ENCODE measurements at places on chromosomes 6 and 20. TPM values are rescaled to one million over a fixed set of nuclear protein-coding genes. Genes with fewer than 3 reads are reported as not detected.

Gene ENPP5
- total RNA-seq = 0.12 TPM

Gene PERP
- total RNA-seq = 8.8 TPM

Gene EYA2
- not detected for total RNA-seq

Gene ADGB
- total RNA-seq = not detected

Gene MCM9
- 14.7 TPM for total RNA-seq

Gene VSX1
- total RNA-seq = not detected

Gene TRIM31
- total RNA-seq = not detected

Gene GMPR
- 0.68 TPM for total RNA-seq

Gene SLC35D3
- not detected for total RNA-seq

Gene EPPIN
- total RNA-seq = not detected

Gene DAAM2
- total RNA-seq = not detected

Gene C20orf202
- total RNA-seq = not detected

Gene SYCP2L
- total RNA-seq = 0.10 TPM

DNA sequence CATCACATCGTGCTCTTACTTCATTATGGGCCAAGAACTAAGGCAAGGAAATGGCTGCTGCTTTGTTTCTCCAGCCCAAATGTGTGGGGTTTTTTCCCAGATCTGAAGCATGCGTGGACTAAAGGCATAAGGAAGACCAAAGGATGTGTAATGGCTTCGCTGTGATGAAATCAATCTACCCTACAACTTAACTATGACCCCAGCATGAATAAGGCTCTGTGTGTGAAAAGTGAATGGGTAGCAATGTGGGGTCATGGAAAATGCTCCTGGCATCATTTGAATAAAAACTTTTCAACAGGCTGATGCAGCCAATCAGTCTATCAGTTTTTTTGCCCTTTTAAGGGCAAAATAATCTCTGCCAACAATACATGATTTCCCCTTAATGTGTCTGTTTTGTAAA is 50.3 kb upstream of the ISM1 start:
- DNase-seq = no peak

GRCh38 chr6:142008016-142008735 is 124.5 kb upstream of the GJE1 start:
- DNase-seq = no peak

GRCh38 chr20:20466341-20466879 is 98.5 kb downstream of the INSM1 start:
- DNase-seq = peak; percentile 64

GRCh38 chr20:62886709-62887058 is 25.1 kb upstream of the TCFL5 start:
- no peak for DNase-seq

DNA sequence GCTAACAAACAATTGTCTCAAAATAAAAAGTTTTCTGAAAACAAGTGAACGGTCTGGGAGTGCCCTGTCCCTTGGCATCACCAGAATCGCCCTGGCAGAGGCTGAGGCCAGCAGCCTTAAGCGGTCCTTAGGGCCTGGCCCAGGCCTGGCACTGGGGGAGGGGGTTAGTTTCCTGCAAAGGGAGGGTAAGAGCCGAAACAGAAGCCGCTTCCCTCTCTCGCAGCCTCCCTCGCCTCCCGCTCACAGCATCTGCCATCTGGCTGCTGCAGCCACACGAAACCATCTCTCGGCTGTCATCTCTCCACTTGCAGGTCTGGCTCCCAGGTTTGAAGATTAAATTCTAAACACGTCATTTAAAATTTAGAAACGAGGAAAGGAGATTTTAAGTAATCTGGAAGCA is 31.5 kb downstream of the PMEPA1 start:
- no peak for DNase-seq

- DNase-seq = no peak
Observed at GRCh38 chr20:53524589-53525312, 68.9 kb downstream of the ZNF217 start.

DNA sequence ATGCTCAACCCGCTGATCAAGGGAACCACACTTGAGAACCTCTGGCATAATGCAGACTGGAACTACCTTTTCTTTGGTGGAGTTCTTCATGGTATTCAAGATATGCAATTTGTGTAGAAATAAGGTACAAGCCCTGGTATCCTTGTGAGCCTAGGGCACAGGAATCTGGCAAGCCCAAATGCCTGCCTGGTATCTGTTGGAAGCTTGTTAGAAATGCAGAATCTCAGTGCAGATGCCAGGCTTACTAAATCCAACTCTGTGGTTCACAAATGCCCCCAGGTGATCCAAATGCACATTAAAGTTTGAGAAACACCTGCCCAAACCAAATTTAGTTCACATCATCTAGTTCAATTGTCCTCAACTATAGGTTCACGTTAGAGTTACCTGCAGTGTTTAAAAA is 159.8 kb upstream of the LAMP5 start:
- no peak for DNase-seq

GRCh38 chr6:137076277-137077068 is 31.7 kb upstream of the IL20RA start:
- peak; percentile 76 for DNase-seq

- no peak for DNase-seq
Observed at GRCh38 chr6:104700371-104701185, 159.1 kb downstream of the HACE1 start.

DNA sequence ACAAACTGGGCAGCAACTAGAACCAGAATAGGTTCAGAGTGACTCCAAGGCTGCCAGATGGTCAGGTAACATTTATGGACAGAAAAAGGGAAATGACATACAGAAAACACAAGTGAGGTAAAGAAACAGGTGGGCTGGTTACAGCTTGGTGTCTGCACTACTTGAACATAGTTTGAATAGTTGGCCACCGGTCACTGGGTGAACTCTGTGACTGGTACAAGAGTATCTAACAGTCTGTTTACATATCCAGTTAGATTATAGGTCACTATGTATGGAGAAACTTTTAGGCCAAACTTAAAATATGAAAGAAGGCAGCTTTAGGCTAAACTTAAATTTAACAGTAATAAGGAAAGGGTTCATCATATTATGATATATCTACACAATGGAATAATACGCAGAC is 32.9 kb downstream of the LCA5 start:
- DNase-seq = no peak

- DNase-seq = no peak
Observed at GRCh38 chr6:98215531-98215930, 618.8 kb upstream of the POU3F2 start.

- no peak for DNase-seq
Observed at GRCh38 chr6:33288141-33288920, 708 bp downstream of the WDR46 start.

DNA sequence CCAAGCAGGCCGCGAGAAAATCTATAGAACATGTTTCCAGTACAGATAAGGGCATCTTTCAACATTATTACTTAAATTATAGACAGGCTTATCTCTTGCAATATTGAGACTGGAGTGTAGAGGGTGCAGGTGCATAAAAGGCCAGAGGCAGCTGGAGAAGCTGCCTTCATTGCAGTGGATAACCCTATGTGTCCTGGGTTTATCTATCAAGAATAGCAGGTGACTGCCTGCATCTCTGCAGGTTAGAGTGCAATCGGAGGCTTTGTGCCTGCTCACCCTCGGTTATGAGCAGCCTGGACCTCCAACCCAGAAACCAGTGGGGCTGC is 28.7 kb upstream of the ECI2 start:
- no peak for DNase-seq

DNA sequence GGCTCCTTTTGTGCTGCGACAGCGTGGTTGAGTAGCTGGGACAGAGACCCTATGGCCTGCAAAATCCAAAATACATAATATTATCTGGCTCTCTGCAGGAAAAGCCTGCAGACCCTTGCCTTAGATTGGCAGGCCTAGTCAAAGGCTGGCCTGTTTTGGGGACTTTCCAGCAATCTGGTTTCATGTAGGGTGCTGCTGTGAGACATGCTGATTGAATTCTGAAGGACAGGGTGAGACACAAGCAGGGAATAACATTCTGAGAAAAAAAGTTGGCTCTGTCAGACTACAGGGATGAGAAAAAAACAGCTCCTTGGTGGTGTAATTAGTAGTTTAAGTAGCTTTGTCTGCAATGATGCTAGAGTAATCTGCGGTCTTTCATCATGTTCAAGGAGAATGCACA is 402.7 kb upstream of the AGPAT4 start:
- no peak for DNase-seq

- DNase-seq = no peak
Observed at GRCh38 chr6:30206152-30206551, 7.1 kb downstream of the TRIM26 start.

- DNase-seq = no peak
Observed at GRCh38 chr6:112415366-112415765, 68.2 kb downstream of the RFPL4B start.

- DNase-seq = no peak
Observed at GRCh38 chr6:125802383-125802782, 11.6 kb downstream of the NCOA7 start.

- DNase-seq = no peak
Observed at GRCh38 chr6:91720324-91720723, 1133.5 kb upstream of the MAP3K7 start.

DNA sequence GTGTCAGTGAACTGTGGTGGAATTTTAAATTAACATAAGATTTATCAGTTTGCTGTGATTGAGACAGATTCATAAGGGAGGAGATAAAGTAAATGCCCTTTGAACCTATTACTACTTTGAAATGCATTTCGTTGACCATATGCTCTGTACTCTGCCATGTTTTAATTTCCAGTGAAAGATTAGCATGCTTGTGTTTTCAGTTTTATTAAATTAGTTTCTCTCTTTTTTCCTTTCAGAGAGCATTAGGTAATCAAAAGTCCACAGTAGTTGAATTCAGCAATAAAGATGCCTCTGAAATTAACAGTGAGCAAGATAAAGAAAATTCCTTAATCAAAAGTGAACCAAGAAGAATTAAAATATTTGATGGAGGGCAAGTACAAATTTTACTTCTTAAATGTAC is 117.4 kb downstream of the HIVEP1 start:
- no peak for DNase-seq

DNA sequence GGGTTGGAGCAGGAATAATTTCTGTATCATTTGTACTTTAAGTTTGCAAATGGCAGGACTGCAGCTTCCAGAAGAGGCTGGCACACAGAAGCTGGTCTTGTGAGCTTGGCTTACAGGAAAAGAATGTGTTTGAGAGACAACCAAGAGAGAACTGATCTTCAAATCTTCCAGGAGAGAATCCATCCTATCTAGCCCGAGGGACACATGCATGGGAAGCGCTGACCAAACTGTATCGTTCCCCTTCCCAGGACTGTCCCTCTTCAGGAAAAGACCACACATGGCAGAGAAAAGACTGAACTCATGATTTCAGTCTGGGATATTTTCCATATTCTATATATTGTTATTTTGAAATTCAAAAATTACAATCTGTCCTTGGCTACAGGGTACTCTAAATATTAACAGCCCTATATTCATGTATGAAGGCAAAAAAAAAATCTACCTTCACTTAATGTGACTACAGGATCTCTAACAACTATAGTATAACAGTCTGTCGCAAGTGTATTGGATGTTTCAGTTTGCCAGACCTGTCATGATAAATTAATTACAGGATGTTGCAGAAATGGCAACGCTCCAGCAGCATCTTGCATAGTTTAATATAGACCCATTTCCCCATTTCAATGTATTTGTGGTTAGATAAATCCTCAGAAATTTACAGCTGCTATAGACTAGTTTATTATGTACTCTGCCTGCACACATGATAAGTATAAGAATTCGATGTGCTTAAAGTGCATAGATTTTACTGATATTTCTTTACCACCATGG is 99.4 kb downstream of the MYB start:
- DNase-seq = no peak

DNA sequence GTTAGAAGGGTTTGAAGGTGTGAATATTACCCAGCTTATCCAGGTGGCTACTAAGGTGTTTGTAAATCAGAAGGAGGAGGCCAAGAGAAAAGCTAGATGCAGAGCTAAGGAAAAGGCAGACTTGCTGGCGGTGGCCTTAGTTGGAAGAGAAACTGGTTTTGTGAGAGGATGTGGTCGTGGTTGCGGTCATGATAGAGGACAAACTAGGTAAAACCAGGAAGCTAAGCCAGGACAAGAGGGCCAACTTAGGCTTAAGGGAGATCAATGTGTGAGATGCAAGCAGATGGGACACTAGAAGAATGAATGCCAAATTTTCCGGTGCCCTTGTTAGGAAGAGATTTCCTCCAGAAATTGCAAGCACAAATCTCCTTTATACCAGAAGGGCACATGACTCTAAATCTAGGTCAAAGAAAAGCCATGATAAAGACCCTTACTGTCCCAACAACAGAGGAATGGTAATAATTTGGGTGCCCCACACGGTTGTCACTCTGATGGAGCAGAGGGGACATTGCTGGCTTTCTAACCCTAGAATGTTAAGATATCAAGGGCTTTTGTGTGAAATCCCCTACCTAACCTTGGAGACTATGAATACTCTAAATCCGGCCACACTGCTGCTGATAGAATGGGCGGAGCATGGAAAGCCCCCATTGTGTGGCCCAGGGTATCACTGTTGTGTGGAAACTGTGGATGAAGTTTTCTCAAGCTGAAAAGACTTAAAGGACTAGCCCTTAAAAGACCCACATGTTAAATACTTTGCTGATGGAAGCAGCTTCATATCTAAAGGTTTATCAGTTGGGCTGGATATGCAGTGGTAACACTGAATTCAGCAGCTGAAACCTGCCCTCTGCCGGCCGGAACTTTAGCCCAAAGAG is 7.8 kb downstream of the IL22RA2 start:
- DNase-seq = peak; percentile 69

DNA sequence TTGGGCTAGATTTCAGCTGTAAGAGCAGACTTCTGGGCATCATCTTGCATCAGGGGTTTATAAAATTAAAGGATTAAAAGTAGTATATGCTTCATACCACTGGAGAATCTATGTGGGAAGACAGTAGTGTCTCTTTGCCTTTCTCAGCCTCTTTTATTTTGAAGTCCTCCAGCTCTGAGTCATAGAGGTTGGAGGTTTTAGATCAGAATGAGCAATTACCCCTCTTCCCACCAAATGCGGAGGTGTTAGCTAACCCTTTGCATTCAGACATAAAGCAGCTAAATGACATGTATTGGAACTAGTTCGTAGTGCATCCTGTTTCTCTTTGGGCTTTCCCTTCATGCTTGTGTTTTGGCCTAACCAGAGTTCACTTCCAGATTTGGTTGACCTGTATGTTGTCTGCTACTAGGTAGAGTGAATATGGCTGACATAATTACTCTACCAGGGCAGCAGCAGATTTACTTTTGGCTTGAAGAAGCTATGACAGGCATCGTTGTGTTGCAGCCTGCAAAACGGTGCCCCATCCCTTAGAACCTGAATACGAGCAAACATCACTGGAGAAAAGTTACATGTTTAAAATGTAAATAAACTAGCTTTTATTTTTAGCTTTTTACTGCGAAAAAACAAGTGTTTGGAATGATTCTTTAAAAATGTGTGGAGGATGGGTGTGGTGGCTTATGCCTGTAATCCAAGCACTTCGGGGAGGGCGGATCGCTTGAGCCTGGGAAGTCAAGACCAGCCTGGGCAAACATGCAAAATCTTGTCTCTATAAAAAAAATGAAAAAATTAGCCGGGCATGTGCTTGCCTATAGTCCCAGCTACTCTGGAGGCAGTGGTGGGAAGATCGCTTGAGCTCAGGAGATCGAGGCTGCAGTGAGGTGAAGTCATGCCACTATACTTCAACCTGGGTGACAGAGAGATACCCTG is 82.2 kb downstream of the MYO6 start:
- DNase-seq = peak; percentile 54

GRCh38 chr6:89122625-89123024 is 4.8 kb upstream of the SRSF12 start:
- DNase-seq = no peak
